Panc1 (cell line): ENCODE measurements at places on chromosomes 16 and 17.

GRCh38 chr16:66656547-66656946 lies 40.0 kb downstream of the CMTM4 start:
- no peak for DNase-seq

DNA sequence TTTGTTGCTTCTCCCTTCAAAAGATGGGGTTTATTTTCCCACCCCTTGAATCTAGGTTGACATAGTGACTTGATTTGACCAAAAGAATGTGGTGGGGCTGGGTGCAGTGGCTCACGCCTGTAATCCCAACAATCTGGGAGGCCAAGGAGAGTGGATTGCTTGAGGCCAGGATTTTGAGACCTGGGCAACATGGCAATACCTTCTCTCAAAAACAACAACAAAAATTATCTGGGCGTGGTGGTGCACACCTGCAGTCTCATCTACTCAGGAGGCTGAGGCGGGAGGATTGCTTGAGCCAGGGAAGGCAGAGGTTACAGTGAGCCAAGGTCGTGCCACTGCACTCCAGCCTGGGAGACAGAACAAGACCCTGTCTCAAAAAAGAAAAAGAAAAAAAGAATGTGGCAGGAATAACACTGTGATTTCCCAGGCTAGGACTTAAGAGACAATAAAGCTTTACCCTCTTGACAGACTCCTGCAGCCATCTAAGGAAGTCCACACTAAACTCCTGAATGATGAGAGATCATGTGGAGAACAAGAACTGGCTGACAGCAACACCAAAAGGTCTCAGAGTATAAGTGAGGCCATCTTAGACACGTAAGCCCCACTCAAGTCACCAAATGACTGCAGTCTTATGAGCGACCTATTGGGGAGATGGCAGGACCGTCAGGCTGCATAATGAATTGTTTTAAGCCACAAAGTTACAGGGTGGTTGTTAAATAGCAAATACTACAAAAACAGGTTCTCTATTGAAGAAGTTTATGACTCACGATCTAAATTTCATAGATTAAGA lies 37.0 kb downstream of the FBXL20 start:
- DNase-seq, result no peak

- no peak for DNase-seq
Measured at GRCh38 chr17:81258292-81258691, 19.2 kb downstream of the NDUFAF8 start.

- no peak for DNase-seq
Measured at GRCh38 chr16:67164599-67165061, at the start of gene HSF4. Gene HSF4 (plus strand): TSS chr16:67164745. CDS start chr16:67164812, 67 bp downstream.

DNA sequence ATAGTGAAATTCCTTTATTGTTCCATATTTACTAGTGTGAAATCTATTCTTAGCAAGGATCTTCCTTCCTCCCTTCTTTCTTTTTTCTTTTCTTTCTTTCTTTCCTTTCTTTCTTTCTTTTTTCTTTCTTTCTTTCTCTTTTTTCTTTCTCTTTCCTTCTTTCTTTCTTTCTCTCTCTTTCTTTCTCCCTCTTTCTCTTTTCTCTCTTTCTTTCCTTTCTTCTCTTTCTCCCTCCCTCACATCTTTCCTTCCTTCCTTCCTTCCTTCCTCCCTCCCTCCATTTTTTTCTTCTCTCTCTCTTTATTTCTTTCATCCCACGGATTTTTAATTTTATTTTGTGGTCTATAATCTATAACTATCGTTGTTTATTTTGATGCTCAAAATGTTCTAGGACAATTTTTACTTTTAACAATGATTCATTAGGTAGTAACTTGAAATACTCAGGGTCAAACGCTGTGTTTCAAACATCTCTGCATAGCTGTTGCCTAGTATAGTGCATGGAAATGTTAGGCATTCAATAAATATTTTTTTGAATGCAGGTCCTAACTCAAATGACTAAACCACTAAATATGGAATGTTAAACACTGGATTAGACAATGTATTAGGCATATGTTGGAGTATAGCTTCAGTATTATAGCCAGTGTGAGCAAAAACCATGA lies 178.3 kb downstream of the MAP2K6 start:
- DNase-seq, result no peak

- no peak for DNase-seq
Measured at GRCh38 chr17:73118139-73118538, 25.7 kb upstream of the SLC39A11 start.

DNA sequence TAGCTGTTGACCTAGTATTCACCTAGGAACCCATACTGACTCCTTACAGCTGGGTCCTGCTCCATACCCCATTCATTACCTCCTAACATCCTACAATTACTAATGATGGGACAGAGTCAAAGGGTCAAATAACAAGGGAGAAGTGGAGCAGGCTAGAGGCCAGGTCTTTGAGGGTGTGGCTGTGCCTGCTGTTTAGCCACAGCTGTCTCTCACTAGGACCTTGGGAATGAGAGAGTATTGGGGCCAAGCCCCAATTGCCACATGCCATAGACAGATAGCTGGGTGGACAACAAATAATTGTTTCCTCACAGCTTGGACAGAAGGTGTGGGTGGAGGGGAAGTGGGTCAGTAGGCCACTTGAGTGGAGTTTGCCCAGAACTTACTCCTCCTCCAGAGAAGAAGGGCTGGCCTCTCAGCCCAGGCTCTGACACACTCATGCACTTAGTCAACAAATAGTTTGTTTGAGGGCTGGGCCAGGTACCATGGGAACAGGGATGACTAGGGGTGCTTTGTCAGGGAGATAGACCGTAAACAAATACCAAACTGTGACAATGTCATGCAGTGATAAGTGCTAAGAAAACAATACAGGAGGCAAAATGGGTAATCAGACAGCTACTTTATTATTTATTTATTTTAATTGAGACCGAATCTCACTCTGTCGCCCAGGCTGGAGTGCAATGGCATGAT lies 10.2 kb upstream of the CENPT start:
- peak; percentile 78 for DNase-seq
